ENCODE measurements at places on chromosomes 6 and 20.

DNA sequence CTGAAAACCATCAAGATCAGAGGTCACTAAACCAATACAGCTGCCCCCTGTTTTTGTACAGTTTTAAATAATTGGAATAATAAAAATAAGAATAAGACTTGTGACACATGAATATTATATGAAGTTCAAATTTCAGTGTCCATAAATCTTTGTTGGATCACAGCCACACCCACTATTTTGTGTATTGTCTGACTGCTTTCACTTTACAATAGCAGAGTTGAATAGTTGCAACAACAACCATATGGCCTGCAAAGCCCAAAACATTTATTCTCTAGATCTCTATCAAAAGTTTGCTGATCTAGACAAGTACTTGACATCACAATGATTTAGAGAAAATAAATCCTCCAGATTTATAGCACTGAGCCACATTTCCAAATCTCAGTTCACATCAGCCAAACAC lies 73.6 kb downstream of the SPTLC3 start:
- no peak for DNase-seq

DNA sequence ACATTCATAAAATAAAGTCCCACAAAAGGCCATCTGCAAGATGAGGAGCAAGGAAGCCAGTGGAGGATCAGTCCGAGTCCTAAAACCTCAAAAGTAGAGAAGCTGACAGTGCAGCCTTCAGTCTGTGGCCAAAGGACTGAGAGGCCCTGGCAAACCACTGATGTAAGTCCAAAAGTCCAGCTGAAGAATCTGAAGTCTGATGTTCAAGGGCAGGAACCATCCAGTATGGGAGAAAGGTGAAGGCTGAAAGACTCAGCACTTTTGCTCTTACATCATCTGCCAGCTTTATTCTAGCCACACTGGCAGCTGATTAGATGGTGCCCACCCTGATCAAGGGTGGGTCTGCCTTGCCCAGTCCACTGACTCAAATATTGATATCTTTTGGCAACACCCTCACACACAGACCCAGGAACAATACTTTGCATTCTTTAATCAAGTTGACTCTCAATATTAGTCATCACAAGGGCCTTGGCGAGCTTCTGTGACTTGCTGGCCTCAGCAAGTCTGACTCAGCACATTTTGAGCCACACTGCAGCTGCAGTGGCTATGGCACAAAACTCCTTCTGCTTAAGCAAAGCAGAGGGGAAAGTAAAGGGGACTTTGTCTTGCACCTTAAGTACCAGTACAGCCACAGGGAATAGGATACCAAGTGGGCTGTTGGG lies 1370.3 kb upstream of the CITED2 start:
- DNase-seq, result no peak

DNA sequence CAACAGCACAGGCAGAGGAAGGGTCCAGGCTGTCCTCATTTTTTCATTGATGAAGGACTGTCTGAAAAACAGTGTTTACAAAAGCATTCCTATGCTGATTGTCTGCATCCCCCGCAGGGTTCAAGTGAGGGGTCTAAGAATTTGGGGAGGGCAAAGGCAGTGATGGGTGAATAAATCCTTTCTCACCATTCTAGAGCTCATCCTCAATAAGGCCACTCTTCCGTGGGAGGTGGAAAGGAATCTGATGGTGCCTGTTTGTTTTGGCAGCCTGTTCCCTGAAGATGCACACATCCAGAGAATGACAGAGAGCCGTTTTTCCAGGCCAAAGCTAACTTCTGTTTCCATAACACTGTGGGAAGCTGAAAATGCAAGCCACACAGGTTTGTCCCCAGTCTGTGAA lies 164.5 kb downstream of the MOXD1 start:
- no peak for DNase-seq

GRCh38 chr6:157689875-157690274 lies 133.2 kb upstream of the SNX9 start:
- DNase-seq, result no peak

- peak; percentile 61 for DNase-seq
These were observed 2.5 kb downstream of the IP6K3 start for GRCh38 chr6:33744001-33744848.

DNA sequence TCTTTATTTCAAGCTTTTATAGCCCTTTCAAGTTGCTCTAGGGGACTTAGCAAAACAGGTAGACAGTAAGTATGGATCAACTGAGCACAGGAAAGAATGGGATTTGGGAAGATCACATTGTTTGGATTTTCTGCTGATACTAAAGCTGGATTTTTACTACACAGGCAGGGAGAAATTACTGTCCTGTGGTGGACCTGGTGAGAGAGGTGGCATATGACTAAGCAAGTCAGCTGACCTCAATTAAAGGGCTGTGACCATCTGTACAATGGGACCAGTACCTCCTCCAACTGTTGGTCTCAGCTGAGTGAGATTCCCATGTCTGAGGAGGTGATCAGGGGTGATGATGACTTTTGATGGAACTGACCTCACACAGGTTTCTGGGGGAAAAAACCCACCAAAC lies 28.0 kb downstream of the RREB1 start:
- DNase-seq, result no peak

DNA sequence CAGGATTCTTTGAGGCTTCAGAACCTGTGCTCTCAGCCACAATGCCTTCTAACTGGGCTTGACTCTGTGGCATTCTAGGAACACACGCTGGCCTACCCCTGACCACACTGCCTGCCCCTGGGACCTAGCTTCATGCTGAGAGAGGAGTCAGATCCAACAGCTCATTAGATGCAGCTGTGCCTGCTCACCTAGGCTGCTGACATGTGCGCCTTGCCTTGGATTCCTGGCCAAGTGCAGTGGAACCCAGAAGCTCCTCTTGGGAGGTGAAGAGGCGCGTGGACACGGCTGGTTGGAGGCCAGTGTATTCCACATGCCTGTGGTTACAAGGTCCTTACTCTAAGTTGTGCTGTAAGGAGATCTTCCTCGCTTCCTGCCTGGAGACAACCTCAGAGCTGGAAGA lies 24.7 kb upstream of the KCNK16 start:
- DNase-seq, result no peak

GRCh38 chr20:63224412-63225081 lies 8.6 kb upstream of the YTHDF1 start:
- no peak for DNase-seq

DNA sequence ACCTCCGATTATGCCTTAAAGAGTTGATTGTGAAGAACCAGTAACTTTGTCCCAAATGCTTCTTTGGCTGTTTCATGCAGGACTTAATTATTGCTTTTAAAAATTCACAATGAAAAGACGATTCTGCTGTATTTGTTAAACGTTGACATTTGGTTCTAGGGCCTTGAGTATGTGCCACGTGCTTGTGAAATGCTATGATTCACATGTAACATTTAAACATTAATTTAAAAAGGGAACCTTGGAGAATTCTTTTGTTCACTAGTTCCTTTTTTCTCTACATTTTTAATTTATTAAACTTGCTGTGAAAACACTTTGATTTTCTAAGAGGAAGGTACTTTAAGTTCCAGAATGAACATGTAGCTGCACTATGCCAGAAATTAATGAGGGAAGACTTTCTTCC lies 9.5 kb downstream of the GZF1 start:
- no peak for DNase-seq

GRCh38 chr20:49501917-49502316 lies 19.4 kb upstream of the KCNB1 start:
- DNase-seq, result no peak

GRCh38 chr20:6185268-6185667 lies 62.4 kb upstream of the FERMT1 start:
- no peak for DNase-seq

DNA sequence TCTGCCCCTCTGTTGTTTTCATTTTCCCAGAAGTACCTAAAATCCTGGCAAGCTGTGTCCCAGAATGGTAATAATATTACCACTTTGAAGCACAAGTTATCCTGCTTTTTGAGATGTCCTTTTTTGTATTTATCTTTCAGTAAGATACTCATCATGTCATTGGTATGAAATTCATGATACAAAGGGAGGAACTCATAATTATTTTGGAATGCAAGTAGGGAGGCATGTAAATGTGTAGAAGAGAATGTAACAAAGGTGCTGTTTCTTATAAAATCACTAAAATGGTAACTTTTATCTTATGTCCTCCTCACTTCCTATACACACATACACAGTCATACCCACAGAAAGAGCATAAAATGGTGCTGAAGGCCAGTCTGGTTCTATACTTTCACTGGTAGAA lies 109.9 kb downstream of the CD2AP start:
- no peak for DNase-seq

DNA sequence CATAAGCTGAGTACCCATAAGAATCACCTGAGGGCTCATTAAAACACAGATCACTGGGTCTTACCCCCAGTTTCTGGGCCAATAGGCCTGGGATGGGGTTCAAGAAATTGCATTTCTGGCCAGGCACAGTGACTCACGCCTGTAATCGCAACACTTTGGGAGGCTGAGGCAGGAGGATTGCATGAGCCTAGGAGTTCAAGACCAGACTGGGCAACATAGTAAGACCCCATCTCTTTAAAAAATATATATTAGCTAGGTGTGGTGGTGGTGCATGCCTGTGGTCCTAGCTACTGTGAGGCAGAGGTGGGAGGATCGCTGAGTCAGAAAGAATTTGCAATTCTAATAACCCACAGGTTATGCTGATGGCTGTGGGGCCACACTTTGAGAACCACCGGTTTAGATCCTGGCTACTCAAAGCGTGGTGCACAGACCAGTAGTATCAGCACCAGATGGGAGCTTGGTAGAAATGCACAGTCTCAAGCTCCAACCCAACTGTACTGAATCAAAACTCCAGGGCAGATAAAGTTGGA lies 2.0 kb downstream of the CCM2L start:
- DNase-seq, result no peak

GRCh38 chr20:24406750-24407149 lies 62.7 kb upstream of the SYNDIG1 start:
- no peak for DNase-seq

- DNase-seq, result no peak
These were observed 55.2 kb upstream of the ASIP start for GRCh38 chr20:34185766-34186620.

GRCh38 chr20:47427067-47427466 lies 70.6 kb upstream of the ZMYND8 start:
- DNase-seq, result no peak

GRCh38 chr6:29791786-29792122 lies 35.9 kb upstream of the HLA-G start:
- no peak for DNase-seq

DNA sequence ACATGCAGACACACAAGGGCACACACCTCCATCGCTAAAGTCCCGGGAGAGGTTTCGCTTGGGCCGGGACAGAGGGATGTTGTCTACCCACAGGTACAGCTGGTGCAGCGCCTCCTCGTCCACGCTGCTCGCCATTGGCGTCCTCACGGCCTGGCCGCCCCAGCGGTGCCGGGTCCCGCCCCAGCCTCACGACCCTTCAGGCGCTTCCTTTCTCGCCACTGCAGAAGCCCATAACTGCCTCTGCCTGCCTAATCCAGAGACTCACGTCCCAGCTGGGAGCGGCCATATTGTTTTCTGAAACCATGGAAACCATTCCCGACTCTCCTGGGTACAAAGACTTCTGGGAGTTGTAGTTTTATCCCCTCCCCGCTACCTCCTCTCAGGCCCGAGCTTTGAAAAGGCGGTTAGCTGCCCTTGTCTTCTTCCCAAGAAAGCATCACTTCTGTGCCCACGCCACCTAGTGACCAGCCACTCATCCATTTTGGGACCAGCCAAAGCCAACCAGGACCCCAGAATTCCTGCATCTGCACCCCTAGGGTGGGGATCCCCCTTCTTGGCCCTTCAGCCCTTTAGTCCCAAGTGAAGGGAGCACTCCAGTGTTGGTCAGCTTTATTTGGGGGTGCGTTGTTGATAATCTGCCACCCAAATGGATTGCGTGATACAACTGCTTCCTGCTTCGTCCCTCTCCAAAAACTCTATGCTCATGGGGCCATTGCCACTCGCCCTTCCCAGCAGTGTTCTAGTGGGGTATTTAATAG lies at the start of gene SPEF1:
SPEF1 (minus strand) TSS at position 296 of the 758 bp plus-strand sequence; CDS start at position 135, 161 bp downstream.
- DNase-seq, result no peak

DNA sequence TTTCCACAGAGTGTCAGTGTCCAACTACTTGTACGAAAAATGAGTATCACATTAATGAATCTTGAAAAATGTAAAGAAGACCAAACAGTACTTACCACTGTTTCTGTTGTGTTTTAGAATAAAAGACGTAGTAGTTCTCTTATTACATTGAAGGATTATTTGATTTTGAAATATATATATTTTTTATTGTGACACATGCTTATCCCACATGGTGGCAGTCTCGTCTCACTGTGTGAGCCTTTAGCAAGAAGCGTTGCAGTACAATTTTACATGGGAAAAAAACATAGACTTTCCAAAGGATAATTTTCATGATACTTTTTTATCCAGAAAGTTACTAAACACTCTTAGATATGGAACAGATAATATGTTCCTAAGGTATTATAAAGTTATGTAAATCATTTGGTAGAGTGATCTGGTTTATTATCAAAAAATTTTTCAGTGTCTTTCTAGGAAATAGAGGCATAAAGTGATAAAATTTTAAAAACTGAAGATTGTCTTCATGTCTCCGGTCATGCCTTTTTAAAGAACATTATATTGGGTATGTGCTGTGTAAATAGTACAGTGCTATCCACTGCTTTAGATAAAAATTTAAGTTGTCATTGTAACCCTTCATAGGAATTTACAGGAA lies 117.5 kb upstream of the SAMD5 start:
- no peak for DNase-seq
